ENCODE measurements at places on chromosomes 7 and 10.
A peak's percentile ranks its signal among the peaks of the same experiment; 100 is the strongest.

DNA sequence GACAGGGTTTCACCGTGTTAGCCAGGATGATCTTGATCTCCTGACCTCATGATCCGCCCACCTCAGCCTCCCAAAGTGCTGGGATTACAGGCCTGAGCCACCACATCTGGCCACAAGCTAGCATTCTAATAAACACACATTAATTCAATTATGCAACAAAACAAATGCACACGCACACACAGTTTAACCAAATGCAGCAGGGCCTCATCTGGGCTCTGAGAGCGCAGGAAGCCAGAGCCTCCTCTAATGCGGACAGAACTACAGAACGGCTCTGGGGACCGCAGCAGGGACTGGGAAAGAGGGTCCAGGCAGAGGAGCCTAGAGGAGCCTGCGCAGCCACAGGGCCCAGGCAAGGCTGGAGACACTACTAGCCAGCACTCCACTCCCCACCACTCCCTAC is 3.8 kb downstream of the MAD1L1 start:
- DNase-seq: no peak
- H3K27ac ChIP-seq: no peak overlapping the region
- H3K27me3 ChIP-seq: no peaks in the 10 kb centered on the region
- no peak overlapping the region for H3K4me3 ChIP-seq
- peaks cover 20% of the 10 kb centered on the region for H3K36me3 ChIP-seq

DNA sequence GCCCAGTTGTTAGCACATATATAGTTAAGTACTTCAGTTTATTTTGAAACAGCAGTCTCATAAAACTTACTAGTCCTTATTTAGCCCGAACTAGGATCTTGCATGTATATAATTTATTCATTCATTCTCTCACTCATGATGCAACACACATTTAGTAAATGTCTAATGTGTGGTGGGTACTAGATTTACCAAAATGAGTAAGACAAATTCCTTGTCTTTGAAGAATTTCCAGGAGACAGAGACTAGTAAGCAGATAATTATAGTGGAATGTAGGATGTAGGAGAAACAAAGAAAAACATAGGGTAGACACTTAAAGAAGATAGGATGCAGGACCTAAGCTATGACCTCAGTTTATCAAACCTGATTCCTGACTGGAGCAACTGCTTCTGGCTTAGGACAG is 120.2 kb upstream of the AMPH start:
- no peaks in the 10 kb centered on the region for H3K27me3 ChIP-seq
- no peak overlapping the region for H3K27ac ChIP-seq
- peaks cover 28% of the 10 kb centered on the region for H3K36me3 ChIP-seq
- H3K4me1 ChIP-seq: no peaks in the 10 kb centered on the region
- DNase-seq: no peak

DNA sequence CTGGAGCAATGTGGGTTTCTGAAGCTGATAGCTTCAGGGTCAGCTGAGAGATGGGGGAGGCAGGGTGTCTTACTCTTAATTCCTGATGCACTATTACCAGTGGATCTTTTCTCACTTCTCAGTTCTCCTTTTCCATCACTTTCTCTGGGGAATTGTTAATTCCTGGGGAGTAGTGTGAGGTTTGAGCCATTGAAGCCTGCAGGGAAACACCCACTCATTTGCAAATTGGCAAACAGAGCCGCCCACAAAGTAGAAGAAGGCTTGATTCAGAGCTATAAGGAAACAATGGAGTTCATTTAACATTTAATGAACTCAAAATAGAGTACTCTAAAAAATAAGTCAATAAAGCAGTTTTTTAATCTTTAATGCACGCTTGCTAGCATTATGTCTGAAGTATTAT is 4.3 kb upstream of the TECTB start:
- H3K4me3 ChIP-seq: no peak overlapping the region
- H3K4me1 ChIP-seq: no peaks in the 10 kb centered on the region
- H3K27me3 ChIP-seq: peaks cover 21% of the 10 kb centered on the region
- no peak for DNase-seq
- H3K36me3 ChIP-seq: no peaks in the 10 kb centered on the region

GRCh38 chr7:23196306-23196705 is 14.5 kb downstream of the NUP42 start:
- H3K4me1 ChIP-seq: no peaks in the 10 kb centered on the region
- peaks cover 52% of the 10 kb centered on the region for H3K36me3 ChIP-seq

- H3K36me3 ChIP-seq: peaks cover 10% of the 10 kb centered on the region
- H3K27me3 ChIP-seq: no peaks in the 10 kb centered on the region
Observed at GRCh38 chr10:101694674-101695403, at the start of gene FBXW4. Gene FBXW4 (minus strand): TSS chr10:101695170. CDS start chr10:101695105, 65 bp downstream.

DNA sequence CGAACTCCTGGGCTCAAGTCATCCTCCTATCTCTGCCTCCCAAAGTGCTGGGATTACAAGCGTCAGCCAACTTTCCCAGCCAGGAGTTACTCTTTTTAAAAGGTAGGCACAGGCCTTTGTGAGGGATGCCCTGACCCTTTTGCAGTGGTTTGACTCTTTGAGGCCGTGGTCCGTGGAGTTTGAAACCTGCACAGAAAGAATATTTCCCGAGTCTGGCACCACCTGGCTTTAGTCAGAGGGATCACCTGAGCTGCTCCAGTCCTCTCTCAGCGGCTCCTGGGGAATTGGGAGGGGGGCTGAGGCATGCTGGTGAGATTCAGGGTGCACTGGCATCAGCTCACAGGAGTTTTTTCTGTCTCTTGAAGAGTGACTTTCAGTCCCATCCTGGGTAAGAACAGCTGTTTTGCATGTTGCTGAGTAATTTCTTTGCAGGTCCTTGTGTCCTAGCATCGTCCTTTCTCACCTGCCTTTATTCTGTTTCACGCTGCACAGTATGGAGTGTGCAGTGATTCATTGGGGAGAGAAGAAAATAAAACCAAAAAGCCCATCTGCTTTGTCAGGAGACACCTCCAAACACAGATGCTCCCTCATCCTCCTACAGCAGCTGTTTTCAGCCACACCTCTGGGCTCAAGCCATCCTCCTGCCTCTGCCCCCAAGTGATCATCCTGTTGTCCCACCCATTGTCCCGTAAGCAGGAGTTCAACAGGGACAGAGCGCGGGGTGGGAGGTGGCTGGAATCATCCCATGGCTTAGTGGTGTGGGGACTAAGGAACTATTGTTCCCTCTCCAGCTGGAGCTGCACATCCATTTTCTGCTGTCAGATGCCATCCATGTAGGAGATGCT is 284.7 kb downstream of the CAMK1D start:
- DNase-seq: no peak
- no peak overlapping the region for H3K4me3 ChIP-seq
- no peaks in the 10 kb centered on the region for H3K36me3 ChIP-seq

DNA sequence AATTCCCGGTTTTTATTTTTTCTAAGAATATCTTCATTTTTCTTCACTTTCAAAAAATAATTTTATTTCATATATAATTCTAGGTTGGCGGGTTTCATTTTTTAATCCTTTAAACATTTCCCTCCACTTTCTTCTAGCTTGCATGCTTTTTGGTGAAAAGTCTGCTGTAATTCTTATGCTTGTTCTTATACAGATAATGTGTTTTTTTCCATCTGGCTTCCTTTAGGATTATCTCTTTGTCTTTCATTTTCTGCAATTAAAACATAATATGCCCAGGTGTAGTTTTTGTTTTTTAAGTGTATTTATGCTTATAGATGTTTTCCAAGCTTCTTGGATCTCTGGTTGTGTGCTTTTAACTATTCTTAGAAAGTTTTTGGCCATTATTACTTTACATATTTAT is 341.3 kb upstream of the SEMA3C start:
- no peak overlapping the region for H3K4me3 ChIP-seq
- no peaks in the 10 kb centered on the region for H3K36me3 ChIP-seq
- H3K27ac ChIP-seq: no peak overlapping the region
- H3K4me1 ChIP-seq: no peaks in the 10 kb centered on the region

GRCh38 chr10:116109881-116110280 is 163.1 kb downstream of the GFRA1 start:
- H3K4me3 ChIP-seq: no peak overlapping the region
- no peak overlapping the region for H3K27ac ChIP-seq
- no peak for DNase-seq
- no peaks in the 10 kb centered on the region for H3K4me1 ChIP-seq

GRCh38 chr10:80090121-80090520 is 11.7 kb downstream of the TMEM254 start:
- no peaks in the 10 kb centered on the region for H3K27me3 ChIP-seq
- no peaks in the 10 kb centered on the region for H3K4me1 ChIP-seq
- H3K27ac ChIP-seq: no peak overlapping the region
- DNase-seq: no peak
- H3K36me3 ChIP-seq: no peaks in the 10 kb centered on the region
- no peak overlapping the region for H3K4me3 ChIP-seq

GRCh38 chr7:150686030-150686631 is 625 bp downstream of the GIMAP2 start:
- peak overlapping the region; percentile 98 for H3K27ac ChIP-seq
- H3K36me3 ChIP-seq: peaks cover 54% of the 10 kb centered on the region
- peaks cover 72% of the 10 kb centered on the region for H3K4me1 ChIP-seq
- H3K4me3 ChIP-seq: peak overlapping the region; percentile 94

GRCh38 chr10:15461353-15462108 is 90.4 kb upstream of the FAM171A1 start:
- H3K27ac ChIP-seq: no peak overlapping the region
- H3K4me3 ChIP-seq: no peak overlapping the region
- H3K27me3 ChIP-seq: peaks cover 7% of the 10 kb centered on the region
- no peaks in the 10 kb centered on the region for H3K4me1 ChIP-seq
- H3K36me3 ChIP-seq: no peaks in the 10 kb centered on the region
- no peak for DNase-seq

GRCh38 chr7:147646568-147646967 is 944.0 kb upstream of the C7orf33 start:
- H3K4me1 ChIP-seq: no peaks in the 10 kb centered on the region
- no peak overlapping the region for H3K4me3 ChIP-seq
- DNase-seq: no peak
- H3K27me3 ChIP-seq: no peaks in the 10 kb centered on the region
- no peaks in the 10 kb centered on the region for H3K36me3 ChIP-seq

GRCh38 chr7:108045669-108046068 is 42.7 kb upstream of the LAMB1 start:
- no peaks in the 10 kb centered on the region for H3K36me3 ChIP-seq
- no peak overlapping the region for H3K27ac ChIP-seq
- no peak for DNase-seq
- H3K4me1 ChIP-seq: peaks cover 6% of the 10 kb centered on the region
- H3K27me3 ChIP-seq: peaks cover 3% of the 10 kb centered on the region

- H3K36me3 ChIP-seq: no peaks in the 10 kb centered on the region
- H3K4me1 ChIP-seq: no peaks in the 10 kb centered on the region
- H3K27ac ChIP-seq: no peak overlapping the region
- peaks cover 6% of the 10 kb centered on the region for H3K27me3 ChIP-seq
- no peak overlapping the region for H3K4me3 ChIP-seq
- peak; percentile 25 for DNase-seq
Observed at GRCh38 chr7:93715234-93715633, 140.7 kb upstream of the CALCR start.

DNA sequence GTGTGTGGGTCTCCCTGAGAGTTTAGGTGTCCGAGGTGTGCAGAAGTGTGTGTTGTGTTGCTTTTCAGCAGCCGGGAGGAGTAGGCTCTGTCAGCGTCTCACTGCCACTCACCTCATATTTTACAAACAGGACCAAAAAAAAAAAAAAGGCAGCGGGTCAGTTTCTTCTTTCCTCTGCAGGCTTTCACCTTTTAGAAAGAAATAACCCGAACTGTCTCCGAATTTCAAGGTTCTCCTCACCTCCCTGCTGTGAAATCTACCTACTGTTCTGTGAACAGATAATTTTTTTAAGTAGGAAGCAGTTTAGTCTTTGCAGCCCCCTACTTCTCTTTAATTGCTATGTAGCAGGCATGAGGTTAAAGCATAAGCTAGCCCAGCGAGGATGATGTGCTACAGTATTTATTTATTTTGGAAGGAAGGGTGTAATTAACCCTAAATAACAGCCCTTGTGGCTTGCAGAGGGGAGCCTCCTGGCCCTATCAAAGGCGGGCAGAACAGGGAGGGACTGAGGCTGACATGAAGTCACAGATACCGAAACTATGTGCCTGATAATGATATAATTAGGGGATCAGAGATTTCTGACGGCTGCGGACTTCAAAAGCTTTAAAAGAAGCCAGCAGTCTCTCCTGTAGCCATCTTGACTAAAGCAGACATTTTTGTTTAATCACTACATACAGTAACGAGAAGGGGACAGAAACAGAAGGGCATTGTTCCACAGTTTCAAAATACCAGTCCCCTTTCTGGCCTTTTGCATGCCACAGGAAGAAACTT is 1.6 kb downstream of the BAMBI start:
- H3K36me3 ChIP-seq: no peaks in the 10 kb centered on the region
- DNase-seq: no peak
- peaks cover 63% of the 10 kb centered on the region for H3K27me3 ChIP-seq
- H3K4me1 ChIP-seq: peaks cover 30% of the 10 kb centered on the region
- peak overlapping the region; percentile 43 for H3K27ac ChIP-seq
